ENCODE measurements at places on chromosomes 3 and 15. TPM values are rescaled to one million over a fixed set of nuclear protein-coding genes. Genes with fewer than 3 reads are reported as not detected.

SIDT1 gene
- total RNA-seq = not detected

GPR62 gene
- under 0.01 TPM for total RNA-seq

AADACL2 gene
- total RNA-seq = not detected

EPHA6 gene
- total RNA-seq = 0.13 TPM

SUCLG2 gene
- 71.2 TPM for total RNA-seq

ZWILCH gene
- total RNA-seq = 23.4 TPM

SLC2A2 gene
- not detected for total RNA-seq

PLCL2 gene
- 8.1 TPM for total RNA-seq

TGM4 gene
- total RNA-seq = not detected

FAM3D gene
- 0.19 TPM for total RNA-seq

KLHL24 gene
- 82.9 TPM for total RNA-seq

TMEM212 gene
- total RNA-seq = not detected

LEKR1 gene
- total RNA-seq = 0.26 TPM

SNTN gene
- not detected for total RNA-seq

GAP43 gene
- total RNA-seq = 9.9 TPM

UNC13C gene
- not detected for total RNA-seq

SPTBN5 gene
- 0.53 TPM for total RNA-seq

CEMIP gene
- total RNA-seq = 600 TPM

RPP14 gene
- 12.4 TPM for total RNA-seq

SLC24A1 gene
- total RNA-seq = 4.4 TPM

SACM1L gene
- total RNA-seq = 33.0 TPM

SLCO2A1 gene
- not detected for total RNA-seq

CCR8 gene
- not detected for total RNA-seq

TIMP4 gene
- 0.92 TPM for total RNA-seq

ARMC8 gene
- total RNA-seq = 46.0 TPM

PIGZ gene
- total RNA-seq = 5.4 TPM

STRA6 gene
- 0.06 TPM for total RNA-seq

DISP2 gene
- total RNA-seq = 0.25 TPM

SLC27A2 gene
- total RNA-seq = not detected

ITGA11 gene
- 43.8 TPM for total RNA-seq

PAQR5 gene
- total RNA-seq = 2.1 TPM

IQCF5 gene
- total RNA-seq = not detected

IL17RD gene
- total RNA-seq = 0.56 TPM

CADM2 gene
- not detected for total RNA-seq

TF gene
- total RNA-seq = 0.53 TPM
